ENCODE measurements at places on chromosomes 12 and 14. TPM values are rescaled to one million over a fixed set of nuclear protein-coding genes. Genes with fewer than 3 reads are reported as not detected.

The MYRFL gene
- total RNA-seq = 0.19 TPM

- DNase-seq = no peak
Measured at GRCh38 chr12:113700943-113701342, 229.3 kb upstream of the LHX5 start.

DNA sequence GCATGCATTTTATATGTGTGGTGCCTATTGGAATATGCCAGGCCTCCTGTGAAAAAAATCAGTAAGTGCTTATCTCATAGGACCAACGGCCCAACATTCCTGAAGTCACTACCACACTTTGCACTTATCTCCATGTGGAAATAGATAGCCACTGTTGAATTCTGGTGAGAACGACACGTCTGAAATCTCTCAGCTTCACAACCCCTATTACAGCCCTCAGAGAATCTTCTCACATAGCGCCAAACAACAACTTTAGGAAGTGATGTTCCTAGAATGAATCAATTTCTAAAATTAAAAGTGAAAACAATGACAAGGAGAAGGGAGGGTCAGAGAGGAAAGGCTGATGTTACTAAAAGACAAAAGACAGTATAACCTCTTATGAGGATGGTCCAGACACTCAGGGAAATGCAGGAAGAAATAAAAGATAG is 270.8 kb upstream of the BTG1 start:
- no peak for DNase-seq

- no peak for DNase-seq
Measured at GRCh38 chr12:111457071-111457470, 51.3 kb downstream of the SH2B3 start.

- peak; percentile 85 for DNase-seq
Measured at GRCh38 chr12:49331380-49332222, 5.4 kb downstream of the C1QL4 start.

DNA sequence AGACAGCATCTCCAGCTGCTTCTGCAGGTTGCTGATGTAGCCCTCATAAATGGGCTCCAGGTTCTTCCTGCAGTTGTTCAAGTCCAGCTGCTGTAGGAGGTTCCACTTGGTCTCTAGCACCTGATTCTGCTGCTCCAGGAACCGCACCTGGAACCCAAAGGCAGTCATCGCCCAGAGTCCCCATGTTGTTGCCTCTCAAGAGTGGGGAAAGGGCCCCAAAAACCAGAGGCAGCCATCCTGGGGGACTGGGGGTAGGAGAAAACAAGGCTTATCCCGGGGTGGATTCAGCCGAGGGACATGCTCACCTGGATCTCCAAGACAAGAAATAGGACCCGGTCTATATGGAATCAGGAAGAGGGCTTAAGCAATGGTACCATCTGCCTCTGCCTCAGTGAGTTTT is 2.3 kb downstream of the KRT72 start:
- peak; percentile 69 for DNase-seq

GRCh38 chr12:78220811-78221210 is 390.1 kb downstream of the NAV3 start:
- no peak for DNase-seq

GRCh38 chr14:97943619-97944018 is 1146.4 kb downstream of the VRK1 start:
- no peak for DNase-seq

GRCh38 chr12:47080725-47081502 is 1.2 kb upstream of the AMIGO2 start:
- DNase-seq = no peak

Measured in mesenteric fat pad (tissue), 1 donor.